ENCODE measurements at places on chromosomes 3 and 15. TPM values are rescaled to one million over a fixed set of nuclear protein-coding genes. Genes with fewer than 3 reads are reported as not detected.

Gene CHRFAM7A
- 0.23 TPM for total RNA-seq

Gene FBLN2
- total RNA-seq, result 42.1 TPM

Gene NR1I2
- total RNA-seq, result not detected

DNA sequence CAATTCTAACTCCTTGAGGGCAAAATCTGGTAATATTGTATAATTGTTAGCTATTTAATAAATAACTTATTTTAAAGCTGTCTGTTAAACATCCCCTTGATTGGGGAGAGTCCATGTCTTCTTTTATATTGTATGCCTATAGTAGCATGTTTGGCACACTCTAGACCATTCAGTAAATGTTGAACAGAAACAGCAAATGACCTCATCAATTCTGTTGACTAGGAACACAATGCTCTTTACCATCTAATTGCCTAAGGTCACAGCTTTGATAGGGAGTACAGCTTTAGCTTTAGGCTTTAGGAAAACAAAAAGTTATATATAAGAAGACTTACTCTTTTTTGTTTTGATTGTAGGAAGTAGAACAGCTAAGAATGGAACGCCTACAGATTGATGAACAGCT is 27.0 kb downstream of the DNAJC19 start:
- peaks cover 100% of the 10 kb centered on the region for H3K36me3 ChIP-seq
- DNase-seq, result no peak
- H3K4me3 ChIP-seq, result no peak overlapping the region
- H3K27ac ChIP-seq, result no peak overlapping the region

DNA sequence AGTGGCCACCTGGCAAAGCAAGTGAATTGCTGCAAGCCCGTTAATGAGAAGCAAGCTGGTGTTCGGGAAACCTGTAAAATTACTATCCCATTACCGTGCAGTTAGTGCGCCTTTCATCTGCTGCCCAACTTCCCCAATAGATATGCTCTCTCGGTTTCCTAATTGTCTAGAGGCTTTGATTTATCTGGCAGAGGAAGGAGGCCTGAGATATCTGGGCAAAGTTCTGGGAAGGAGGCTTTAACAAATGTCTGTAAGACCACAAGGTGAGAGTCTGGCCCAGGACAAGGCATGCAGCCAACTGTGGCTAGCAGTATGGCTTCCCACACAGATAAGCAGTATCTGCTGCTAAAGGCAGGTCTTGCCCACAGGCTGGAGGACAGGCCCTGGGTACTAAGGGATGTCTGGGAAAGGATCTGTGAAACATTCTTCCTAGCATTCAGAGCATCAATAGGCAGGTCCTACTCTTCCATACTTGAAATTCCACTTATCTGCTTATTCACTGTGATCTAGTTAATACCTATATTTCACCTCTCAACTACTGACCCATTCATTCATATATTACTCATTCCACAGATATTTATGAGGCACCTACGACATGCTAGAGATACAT is 130.0 kb upstream of the SLC2A2 start:
- H3K27ac ChIP-seq, result no peak overlapping the region
- H3K4me1 ChIP-seq, result no peaks in the 10 kb centered on the region
- DNase-seq, result no peak
- no peaks in the 10 kb centered on the region for H3K36me3 ChIP-seq
- H3K27me3 ChIP-seq, result no peaks in the 10 kb centered on the region

DNA sequence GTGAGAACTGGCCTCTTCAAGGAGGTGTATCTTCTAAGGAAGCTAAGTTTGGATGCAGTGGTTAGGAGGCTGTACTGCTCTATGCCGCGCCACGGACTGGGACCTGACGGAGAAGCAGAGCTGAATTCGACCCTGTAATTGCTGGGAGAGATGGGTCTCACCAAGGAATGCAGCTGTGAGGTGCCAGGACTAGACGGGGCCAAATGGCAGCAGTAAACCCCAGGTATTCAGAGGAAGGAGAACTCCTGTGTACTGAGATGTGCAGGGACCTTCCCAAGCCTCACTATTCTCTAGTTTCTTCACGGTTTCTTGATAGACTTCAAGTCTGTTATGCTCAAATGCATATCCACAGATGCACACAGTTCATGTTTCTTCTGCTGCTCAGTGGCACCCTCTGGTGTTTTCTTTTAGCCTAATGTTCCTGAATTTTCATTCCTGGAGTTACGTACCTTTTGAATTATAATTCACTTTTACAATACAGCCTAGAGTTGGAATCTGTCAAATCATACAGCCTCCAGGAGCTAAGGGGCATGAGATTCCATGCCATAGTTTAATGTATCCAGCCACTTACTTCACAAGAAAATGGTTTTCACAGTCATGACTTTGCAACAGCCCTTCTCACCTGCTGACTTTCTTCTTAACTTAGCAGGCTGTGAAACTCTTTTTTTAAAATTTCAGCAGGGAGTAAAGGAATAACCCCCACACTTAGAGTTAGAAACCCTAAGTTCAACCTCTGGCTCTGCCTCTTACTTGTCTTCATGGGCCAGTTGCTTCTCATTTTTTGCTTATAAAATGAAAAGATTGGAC is 61.8 kb downstream of the GLDN start:
- H3K4me3 ChIP-seq, result no peak overlapping the region
- peaks cover 2% of the 10 kb centered on the region for H3K4me1 ChIP-seq
- no peaks in the 10 kb centered on the region for H3K36me3 ChIP-seq
- no peak overlapping the region for H3K27ac ChIP-seq
- no peak for DNase-seq
- H3K27me3 ChIP-seq, result no peaks in the 10 kb centered on the region
